ENCODE measurements at places on chromosomes 12 and 14. TPM values are rescaled to one million over a fixed set of nuclear protein-coding genes. Genes with fewer than 3 reads are reported as not detected.

NAV3 gene
- 46.5 TPM for total RNA-seq

HOXC12 gene
- not detected for total RNA-seq

ADAM20 gene
- total RNA-seq, result 3.2 TPM

TBK1 gene
- 24.2 TPM for total RNA-seq

DTX1 gene
- 20.1 TPM for total RNA-seq

IAPP gene
- not detected for total RNA-seq

OR6C3 gene
- not detected for total RNA-seq

SOX5 gene
- total RNA-seq, result 25.2 TPM

MVK gene
- 19.0 TPM for total RNA-seq

SLC5A8 gene
- total RNA-seq, result 21.5 TPM

PLCZ1 gene
- 1.2 TPM for total RNA-seq

SIX6 gene
- not detected for total RNA-seq
